ENCODE measurements at places on chromosomes 6 and 20. TPM values are rescaled to one million over a fixed set of nuclear protein-coding genes. Genes with fewer than 3 reads are reported as not detected.

The ARMC12 gene
- polyA plus RNA-seq, result 0.29 TPM

The SEC23B gene
- 93.1 TPM for polyA plus RNA-seq

The NFATC2 gene
- 6.8 TPM for polyA plus RNA-seq

The TULP1 gene
- not detected for polyA plus RNA-seq

The CEP85L gene
- polyA plus RNA-seq, result 8.2 TPM

The TTPAL gene
- 21.1 TPM for polyA plus RNA-seq

The GHRH gene
- not detected for polyA plus RNA-seq

Measured in GM12878 (cell line).